Motor neuron (in vitro differentiated cells): ENCODE measurements at places on chromosomes 7 and 10. TPM values are rescaled to one million over a fixed set of nuclear protein-coding genes. Genes with fewer than 3 reads are reported as not detected.

DNA sequence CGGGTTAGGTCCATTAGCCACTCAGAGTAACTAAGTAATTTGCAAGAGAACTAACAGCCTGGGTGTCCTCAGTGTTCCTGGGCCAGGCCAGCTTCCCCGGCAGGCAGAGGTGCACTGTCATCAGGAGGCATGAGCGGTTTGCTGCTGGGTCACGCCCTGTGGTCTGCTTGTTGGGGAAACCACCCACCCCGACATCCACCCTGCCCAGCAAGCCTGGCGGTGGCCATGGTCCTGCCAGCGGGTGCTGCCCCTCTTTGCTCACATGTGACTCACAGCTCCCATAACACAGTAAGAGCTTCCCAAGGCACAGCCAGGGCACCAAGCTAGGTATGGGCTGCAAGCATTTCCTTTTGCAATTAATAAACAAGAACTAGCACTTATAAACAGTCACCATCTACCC, 75.9 kb downstream of the RGS10 start:
- ATAC-seq: no peak

Gene CTAGE6
- total RNA-seq: 0.55 and 0.67 TPM in 2 replicates

Gene COL26A1
- 0.45 and 0.87 TPM in 2 replicates for total RNA-seq

- no peak for ATAC-seq
These were observed 315.7 kb upstream of the DGKB start for GRCh38 chr7:15218261-15218660.

Gene NUTM2E
- 0.78 and 0.97 TPM in 2 replicates for total RNA-seq

- ATAC-seq: no peak
These were observed 254.7 kb upstream of the NFE2L3 start for GRCh38 chr7:25897261-25897782.

- ATAC-seq: peak; percentile 99
These were observed 97.7 kb downstream of the NRCAM start for GRCh38 chr7:108358553-108358952.

DNA sequence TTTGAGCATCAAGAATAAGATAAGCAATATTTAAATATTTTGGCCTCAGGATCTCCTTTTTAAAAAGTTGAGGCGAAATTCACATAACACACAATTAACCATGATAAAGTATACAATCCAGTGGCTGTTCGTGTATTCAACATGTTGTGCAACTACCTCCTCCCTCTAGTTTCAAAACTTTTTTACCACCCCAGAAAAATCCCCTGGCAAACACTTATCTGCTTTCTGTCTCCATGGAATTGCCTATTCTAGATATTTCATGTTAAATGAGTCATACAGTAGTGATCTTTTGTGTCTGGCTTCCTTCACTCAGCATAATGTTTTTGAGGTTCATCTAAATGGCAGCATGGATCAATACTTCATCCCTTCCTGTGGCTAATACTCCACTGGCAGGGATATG, 31.8 kb upstream of the IL15RA start:
- no peak for ATAC-seq

DNA sequence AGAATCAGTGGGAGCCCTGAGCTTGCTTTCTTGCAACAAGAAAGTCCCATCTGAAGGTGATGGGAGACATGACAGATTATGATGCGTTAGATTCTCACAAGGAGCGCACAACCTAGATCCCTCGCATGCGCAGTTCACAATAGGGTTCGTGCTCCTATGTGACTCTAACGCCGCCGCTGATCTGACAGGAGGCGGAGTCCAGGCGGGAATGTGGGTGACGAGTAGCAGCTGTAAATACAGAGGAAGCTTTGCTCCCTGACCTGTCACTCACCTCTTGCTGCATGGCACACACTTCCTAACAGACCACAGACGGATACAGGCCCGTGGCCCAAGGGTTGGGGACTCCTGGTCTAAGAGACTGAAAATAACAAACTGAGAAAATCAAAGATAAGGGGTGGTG, 1163.4 kb upstream of the AUTS2 start:
- no peak for ATAC-seq

Gene SERPINE1
- 0.05 and 0.16 TPM in 2 replicates for total RNA-seq

DNA sequence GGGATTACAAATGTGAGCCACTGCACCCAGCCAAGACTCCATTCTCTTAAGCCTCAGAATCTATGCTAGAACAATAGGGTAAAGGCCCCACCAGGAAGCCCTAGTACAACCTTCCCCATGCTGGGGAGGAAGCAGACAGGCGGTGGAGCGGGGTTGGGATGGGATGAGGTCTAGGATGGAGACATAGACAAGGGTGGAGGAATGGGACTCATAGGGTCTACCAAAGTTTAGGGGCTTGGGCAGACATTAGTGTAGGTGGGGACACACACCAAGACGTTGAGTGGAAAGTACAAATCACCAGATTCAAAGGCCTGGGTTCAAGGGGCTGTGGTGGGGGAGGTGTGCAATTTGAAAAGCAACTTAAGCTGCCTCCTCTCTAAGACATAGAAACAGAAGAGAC, 19.3 kb downstream of the PRSS2 start:
- ATAC-seq: no peak

- ATAC-seq: no peak
These were observed 232.2 kb downstream of the TMEM178B start for GRCh38 chr7:141306081-141306480.

GRCh38 chr7:69341288-69341687, 257.0 kb upstream of the AUTS2 start:
- ATAC-seq: no peak

DNA sequence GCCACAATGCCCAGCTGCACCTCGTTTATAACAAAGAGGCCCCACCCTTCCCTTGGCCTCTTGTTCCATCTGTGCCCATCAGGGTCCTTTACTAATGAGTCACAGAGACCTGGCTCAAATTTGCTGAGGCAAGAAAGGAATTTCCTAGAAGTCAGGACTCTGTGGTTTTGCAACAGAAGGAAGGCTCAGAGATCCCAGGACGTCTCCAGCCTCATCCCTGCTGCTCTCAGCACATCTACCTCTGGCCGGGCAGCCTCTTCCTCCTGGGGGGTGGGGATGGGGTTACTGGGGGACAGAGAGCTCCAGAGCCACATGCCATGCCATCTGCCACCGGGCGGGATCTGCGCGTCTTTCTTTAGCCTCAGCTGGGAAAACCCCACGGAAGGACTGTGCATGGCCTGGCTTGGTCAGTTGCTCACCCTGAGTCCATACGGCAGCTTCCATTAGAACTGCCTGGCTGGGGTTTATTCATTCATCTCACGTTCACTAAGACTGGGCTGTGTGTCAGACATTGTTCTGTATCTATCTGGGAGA, 41.9 kb upstream of the PSMG3 start:
- peak; percentile 93 for ATAC-seq

DNA sequence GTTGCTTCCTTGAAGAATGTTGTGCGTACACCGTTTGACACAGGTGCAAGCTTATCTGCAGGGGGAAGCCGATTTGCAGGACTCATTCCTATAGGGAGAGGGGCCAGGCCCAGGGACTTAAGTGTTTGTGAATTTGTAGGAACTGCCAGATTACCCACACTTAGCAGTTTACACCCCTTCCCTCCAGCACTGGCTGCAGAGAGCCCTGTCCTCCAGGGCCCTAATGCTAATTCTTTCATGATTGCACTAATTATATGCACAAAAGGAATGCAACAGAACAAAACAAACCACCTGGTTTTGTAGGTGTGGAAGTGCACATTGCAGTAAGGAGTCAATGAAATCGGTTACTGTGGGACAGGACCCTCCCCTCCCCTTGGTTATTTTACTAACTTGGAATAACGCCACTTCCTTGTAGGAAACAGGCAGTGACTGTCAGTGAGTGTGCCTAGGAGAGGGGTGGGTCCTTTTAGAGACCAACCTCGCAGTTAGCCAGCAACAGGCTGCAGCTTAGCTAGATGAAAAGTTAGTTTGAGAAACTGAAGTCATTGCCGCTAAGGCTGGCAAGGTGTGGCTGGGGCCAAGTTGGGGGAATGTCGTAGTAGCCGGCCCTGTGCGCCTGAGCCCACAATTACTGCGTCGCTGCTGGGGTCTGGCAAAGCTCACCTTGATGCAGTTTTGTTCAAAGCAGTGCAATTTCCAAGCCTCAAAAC, 60.6 kb downstream of the CUX1 start:
- no peak for ATAC-seq

GRCh38 chr7:113246738-113247137, 128.4 kb upstream of the SMIM30 start:
- peak; percentile 41 for ATAC-seq

GRCh38 chr7:16652888-16653287, 6.9 kb downstream of the BZW2 start:
- peak; percentile 11 for ATAC-seq

DNA sequence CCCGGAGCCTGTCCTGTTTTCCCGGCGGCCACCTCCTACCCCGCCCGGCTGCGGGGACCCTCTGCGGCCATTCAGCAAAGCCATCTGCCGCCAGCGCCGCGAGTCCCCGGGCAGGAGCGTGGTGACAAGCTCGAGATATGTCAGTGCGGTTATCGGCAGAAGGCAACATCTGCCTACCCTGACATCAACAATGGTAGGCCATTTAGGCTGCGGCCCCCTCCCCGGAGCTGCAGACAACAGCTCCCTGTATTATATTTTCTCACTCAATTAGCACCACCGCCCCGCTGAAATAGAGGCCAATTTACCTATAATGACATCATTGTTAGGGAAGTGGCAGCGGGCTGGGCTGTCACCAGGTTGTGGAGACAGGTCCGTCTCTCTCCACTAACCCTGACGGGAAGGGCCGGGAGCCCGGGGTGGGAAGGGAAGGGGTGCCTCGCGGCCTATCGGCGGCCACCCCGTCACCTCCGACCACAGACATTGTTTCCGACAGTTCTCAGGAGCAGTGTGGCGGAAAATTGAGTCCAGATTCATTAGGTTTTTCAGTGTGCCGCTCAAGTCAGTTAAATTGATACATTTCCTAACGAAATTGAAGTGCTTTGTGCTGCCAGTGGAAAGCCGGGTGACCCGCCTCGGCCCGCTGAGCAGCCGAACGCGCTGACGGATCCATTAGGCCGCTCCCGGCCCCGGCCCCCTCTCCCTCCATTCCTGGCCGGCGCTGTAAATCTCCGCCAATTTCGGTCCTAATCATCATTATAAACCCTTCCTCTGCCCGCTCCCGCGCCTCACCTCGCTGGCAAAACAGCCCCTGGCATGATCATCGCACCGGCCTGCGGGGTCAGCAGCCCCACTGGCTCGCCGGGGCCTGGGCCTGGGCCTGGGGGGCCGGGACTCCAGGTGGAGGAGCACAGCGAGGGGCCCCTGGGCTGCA, 43.0 kb downstream of the UNCX start:
- peak; percentile 45 for ATAC-seq

GRCh38 chr10:102511583-102512274, 8.0 kb downstream of the SUFU start:
- ATAC-seq: no peak

DNA sequence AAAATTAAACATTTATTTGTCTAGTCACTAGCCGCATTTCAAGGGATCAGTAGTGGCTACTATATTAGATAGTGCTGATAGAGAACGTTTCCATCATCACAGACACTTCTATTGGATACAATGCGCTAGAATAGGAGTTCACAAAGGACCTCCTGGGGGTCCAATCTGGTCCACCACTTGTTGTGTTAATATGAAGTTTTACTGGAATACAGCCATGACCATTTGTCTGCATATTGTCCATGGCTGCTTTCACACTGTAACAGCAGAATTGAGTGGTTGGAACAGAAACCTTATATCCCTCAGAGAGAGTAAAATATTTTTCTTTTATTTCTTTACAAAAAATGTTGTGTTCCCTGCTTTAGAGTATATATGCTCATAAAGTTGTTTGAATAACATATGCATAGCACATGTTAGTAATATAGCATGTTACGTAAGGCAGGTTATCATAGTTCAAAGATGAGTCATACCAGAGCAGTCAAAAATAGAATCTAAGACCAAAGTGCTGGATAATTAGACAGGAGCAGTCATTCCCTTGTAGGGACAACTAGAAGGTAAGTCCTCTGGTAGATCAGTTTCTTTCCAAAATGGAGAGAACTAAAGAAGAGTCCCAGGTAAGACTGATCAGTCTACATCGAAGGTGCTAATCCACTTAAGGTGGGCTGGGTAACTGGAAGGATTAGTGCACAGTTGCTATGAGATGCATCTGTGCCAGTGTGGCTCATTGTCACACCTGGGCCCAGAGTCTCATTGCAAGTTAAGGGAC, 14.9 kb downstream of the BZW2 start:
- ATAC-seq: peak; percentile 27

- ATAC-seq: no peak
These were observed 1254.4 kb upstream of the PHF14 start for GRCh38 chr7:9719303-9719702.

GRCh38 chr7:6613706-6614105, 1.7 kb upstream of the ZNF853 start:
- no peak for ATAC-seq

Gene PROSER2
- 0.71 and 1.2 TPM in 2 replicates for total RNA-seq

DNA sequence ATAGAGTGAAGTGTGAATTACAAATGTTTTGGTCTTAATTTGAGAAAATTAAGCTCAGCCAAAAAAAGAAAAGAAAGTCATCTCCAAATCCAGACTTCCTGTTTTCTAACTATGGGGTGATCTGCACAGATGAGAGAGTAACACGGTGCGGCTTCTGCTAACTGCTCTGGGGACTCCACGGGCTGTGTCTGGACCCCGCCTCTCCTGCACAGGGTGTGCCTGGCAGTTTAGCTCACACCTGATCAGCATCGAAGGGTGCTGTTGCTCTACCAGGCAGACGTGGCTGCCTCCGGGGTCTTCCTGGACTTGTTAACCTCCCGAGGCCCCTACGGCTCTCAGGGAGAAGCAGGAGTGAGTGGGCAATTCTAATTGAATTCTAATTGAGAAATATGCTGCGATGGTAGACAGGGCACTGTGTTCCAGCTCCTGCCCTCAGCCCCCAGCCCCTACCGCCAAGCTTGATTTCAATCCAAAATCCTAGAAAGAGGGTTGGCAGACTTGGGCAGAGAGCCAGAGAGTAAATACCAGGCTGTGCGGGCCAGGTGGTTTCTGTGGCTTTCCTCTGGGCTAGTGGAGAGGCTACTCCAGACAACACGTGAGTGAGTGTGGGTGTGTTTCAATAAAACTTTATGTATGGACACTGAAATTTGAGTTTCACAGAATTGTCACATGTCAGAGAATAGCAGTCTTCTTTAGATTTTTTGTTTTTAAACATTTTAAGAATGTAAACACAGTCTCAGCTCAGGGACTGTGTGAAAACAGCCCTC, 13.4 kb downstream of the SHH start:
- ATAC-seq: no peak

DNA sequence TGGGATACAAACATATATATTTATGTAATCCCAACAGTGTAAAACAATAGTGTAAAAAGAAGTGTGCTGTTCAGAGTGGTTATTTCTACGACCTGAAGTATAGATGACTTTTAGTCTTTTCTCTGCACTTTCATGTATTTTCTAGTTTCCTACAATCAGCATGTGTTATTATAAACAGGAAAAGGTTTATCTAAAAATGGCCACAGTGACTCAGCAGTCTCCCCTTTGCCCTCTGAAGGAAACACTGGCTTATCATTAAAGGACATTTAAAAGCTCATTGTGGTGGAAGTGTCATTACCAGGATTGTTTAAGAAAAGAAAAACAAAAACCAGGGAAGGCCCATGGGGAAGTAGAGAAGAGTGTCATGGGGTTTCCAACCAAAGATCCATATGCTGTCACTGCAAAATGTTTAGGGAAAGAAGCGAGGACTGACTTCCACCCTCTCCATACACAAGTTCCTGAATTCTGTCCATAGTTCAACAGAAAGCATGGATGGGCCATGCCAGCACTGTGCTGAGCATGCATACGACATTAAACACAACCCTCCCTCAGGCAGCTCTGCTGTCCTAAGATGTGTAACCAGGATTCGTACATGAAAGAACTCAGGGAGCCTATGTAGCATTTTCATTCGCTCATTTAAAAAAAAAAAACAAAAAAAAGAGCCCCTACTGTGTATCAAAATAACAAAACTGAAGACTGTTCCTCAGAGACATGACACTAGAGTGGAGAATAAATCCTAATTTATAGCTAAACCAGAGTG, 10.2 kb downstream of the CYREN start:
- ATAC-seq: no peak

GRCh38 chr10:28327491-28327880, 24.6 kb upstream of the MPP7 start:
- peak; percentile 20 for ATAC-seq

Gene KNDC1
- total RNA-seq: 4.1 and 5.0 TPM in 2 replicates
